Right cardiac atrium (tissue), 5 donors: ENCODE measurements at places on chromosomes 3 and 15.

- peak; percentile 45 for DNase-seq
These were observed 5.9 kb downstream of the FAM131A start for GRCh38 chr3:184343200-184343876.

DNA sequence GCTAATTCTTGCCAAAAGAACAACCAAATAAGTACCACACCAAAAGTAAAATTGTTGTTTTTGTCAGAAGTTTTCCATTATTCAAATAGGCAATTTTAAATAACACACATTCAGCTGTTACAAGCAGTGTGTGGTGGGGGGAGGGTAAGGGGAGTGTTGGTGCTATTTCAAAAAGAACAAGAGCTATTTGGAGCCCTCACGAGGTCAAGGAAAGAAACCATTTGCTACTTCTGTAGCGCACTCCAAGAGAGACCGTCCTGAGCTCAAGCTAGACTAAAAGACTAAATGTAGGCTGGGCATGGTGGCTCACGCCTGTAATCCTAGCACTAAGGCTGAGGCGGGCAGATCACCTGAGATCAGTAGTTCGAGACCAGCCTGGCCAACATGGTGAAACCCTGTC is 21.2 kb upstream of the IGF2BP2 start:
- no peak for DNase-seq

- DNase-seq = peak; percentile 9
These were observed 57.7 kb downstream of the CNTN4 start for GRCh38 chr3:2156244-2156847.

GRCh38 chr3:113698956-113699355 is 2.5 kb upstream of the USF3 start:
- peak; percentile 59 for DNase-seq

GRCh38 chr3:101638261-101638745 is 38.6 kb downstream of the ZBTB11 start:
- no peak for DNase-seq

GRCh38 chr15:31308185-31308639 is 18.4 kb upstream of the KLF13 start:
- no peak for DNase-seq

- DNase-seq = no peak
These were observed 237.8 kb downstream of the FMN1 start for GRCh38 chr15:32956711-32957110.

DNA sequence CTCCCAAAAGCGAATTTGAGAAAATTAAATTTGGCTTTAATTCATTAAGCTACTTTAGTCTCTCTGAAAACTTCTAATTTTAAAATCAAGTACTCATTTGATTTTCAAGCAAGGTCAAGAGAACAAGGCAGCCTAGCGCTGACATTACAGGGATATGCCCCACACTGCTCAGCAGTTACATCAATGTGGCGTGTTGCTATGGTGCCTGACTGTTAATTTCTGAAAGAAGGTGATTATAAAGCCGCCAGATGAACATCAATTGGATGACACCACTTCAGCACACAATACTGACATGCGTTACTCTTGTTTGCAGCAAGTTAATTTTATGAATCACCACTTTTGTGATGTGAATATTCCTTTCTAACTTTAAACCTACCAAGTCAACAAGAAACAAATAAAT is 284.4 kb downstream of the FOXP1 start:
- no peak for DNase-seq

- DNase-seq = peak; percentile 99
These were observed 61.4 kb downstream of the SMAD6 start for GRCh38 chr15:66763186-66764071.

GRCh38 chr3:186414735-186415419 is 52.8 kb upstream of the DGKG start:
- no peak for DNase-seq
